ENCODE measurements at places on chromosomes 6 and 20.

DNA sequence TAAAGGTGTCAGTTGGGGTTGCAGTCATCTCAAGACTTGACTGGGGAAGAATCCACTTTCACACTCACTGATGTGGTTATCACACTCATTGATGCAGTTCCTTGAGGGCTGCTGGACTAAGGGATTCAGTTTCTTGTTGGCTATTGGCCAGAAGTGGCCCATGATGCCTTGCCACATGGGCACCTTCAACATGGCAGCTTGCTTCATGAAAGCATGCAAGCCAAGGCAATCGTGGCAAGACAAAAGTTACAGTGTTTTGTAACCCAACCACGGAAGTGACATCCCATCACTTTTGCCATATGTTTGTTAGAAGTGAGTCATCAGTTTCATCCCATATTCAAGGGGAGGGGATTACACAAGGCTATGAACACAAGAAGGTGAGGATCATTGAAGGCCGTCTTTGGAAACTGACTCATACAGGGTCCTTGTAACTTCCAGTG, 3.8 kb upstream of the RANBP9 start:
- no peak for DNase-seq

DNA sequence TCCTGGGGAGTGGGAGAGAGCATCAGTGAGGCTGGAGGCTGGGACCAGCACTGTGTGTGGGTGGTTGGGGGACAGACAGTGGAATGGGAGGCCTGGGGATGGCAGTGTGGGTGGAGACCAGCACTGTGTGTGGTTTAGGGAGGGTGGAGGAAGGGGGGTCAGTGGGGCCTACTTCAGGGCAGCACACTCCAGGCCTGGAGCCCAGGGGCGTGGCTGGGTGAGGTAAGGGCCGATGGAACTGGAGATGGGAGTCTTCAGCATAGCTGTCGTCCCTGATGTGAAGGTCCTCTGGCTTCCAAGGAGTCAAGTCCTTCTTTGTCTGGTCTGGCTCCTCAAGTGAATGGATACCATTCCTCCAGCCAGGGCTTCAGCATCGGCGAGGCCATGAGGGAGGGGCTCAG, 18.6 kb downstream of the KCNK17 start:
- DNase-seq, result no peak

DNA sequence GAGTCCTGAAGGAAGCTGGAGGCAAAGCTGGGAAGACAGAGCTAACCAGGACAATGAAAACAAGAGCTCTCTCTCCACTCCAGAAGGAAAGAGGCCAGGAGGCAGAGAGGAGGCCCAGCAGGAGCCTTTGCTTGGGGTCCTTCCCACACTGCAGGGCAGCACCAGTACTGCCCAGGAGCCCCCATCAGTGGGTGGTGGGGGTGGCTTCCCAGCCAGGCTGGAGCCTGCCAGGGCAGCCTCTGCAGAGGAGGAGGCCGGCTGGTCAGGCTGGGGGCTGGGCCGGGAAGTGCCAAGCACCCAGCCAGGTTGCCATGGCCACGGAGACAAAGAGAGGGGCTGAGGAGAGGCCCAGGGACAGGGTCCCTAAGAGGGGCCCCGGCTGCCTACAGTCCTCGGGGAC, 33.4 kb downstream of the PREX1 start:
- DNase-seq, result no peak

- DNase-seq, result no peak
These were observed 167.6 kb downstream of the TFAP2B start for GRCh38 chr6:50986319-50986718.

GRCh38 chr6:6333501-6333900, 13.0 kb upstream of the F13A1 start:
- no peak for DNase-seq
